Fibroblast of villous mesenchyme (primary cell): ENCODE measurements at places on chromosomes 11 and 22.

GRCh38 chr11:116975661-116976060, 122.6 kb downstream of the SIK3 start:
- DNase-seq = no peak

- DNase-seq = no peak
Observed at GRCh38 chr11:85137597-85137996, 489.5 kb downstream of the DLG2 start.

DNA sequence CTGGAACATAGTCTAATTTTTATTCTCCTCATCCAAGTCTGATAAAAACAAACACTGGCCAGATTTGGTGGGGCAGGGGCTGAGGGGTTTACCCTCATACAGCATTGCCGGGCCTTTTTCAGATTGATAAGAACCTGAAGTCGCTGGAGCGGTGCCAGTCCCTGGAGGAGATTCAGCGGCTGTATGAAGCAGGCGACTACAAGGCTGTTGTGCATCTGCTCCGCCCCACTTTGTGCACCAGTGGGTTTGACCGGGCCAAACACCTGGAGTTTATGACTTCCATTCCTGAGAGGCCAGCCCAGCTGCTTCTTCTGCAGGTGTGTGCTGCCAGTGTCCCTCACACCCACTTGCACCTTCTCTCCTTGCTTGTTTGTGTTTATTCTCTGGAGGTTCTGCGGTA, 55.8 kb downstream of the CABIN1 start:
- no peak for DNase-seq

- DNase-seq = no peak
Observed at GRCh38 chr11:79229047-79229446, 211.8 kb downstream of the TENM4 start.

- DNase-seq = peak; percentile 92
Observed at GRCh38 chr11:76918941-76919386, 58.2 kb downstream of the ACER3 start.

DNA sequence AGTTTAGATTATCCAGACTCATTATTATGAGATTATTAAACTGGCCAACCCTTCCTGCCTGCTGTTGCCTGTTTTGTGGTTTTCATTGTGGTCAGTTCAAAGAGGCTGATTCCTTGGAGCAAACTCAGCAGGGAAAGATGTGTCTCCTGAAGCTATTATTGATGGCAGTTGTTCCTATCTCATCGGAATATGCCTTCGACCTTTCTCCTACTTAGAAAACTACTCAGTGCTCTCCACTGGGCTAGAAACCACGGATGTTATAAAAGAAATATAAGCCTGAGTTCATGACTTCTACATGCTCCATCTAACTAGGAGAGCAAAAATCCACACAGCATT, 80.2 kb upstream of the NAV2 start:
- DNase-seq = peak; percentile 41

GRCh38 chr11:82494988-82495432, 238.7 kb downstream of the FAM181B start:
- no peak for DNase-seq

- peak; percentile 75 for DNase-seq
Observed at GRCh38 chr22:38923463-38924346, 33.7 kb upstream of the APOBEC3A start.

DNA sequence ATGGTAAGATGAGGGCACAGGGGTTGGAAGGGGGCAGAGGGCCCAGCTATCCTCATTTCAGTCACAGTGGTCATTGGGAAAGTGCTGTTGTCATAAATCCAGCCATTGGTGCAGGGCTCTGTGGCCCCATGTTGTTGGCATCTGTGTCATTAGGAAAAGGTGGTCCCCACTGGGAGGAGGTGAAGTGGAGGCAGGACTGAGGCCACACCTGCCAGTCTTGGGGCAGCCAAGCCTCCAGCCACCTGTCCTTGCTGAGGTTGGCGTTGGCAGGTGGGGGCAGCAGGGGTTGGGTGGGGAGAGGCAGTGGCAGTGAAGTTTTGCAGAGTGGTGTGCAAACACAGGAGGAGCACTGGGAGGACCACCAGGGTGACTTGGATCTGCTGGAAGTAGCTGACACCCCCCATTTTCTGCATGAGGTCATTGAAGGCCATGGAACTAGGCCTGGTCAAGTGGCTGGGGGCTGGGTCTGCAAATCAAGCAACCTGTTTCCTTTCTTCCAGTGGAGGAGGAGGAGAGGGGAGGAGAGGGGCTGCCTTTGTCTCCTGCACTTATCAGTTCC, 25.3 kb downstream of the SLC22A6 start:
- DNase-seq = no peak

- no peak for DNase-seq
Observed at GRCh38 chr11:7525424-7525823, 11.6 kb downstream of the PPFIBP2 start.

DNA sequence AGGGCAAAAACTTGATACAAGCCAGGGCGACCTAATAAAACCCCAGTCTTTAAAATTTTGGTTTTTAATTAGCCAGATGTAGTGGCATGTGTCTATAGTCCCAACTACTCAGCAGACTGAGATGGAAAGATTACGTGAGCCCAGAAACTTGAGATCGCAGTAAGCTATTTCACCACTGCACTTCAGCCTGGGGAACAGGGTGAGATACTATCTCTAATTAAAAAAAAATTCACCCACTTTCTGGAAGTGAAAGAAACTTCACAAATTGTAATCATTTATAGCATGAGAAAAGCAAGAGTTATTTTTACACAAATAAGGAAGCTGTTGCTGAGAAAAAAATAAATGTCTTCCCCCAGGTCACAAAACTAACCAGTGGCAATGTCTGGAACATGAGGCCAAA, 882 bp upstream of the GLYATL2 start:
- DNase-seq = no peak

GRCh38 chr11:130068986-130069658, 572 bp upstream of the APLP2 start:
- DNase-seq = peak; percentile 78

DNA sequence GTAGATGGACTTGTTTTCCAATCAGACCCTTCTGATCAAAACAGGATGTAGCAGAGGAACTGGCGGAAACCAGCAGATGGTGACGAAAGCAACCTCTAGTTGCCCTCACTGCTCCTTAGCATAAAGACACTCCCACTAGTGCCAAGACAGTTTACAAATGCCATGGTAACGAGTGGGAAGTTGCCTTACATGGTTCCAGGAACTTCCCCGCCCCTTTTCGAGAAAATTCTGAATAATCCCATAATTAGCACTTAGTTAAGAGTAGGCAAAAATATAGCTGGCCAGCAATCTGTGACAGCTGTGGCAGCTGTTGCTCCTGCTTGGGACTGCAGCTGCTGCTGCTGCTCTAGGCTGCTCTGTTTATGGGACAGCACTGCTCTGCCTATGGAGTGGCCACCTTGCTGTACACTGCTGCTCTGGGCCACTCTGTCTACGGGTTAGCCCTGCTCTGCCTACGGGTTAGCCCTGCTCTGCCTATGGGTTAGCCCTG, 33.4 kb upstream of the SORL1 start:
- no peak for DNase-seq

DNA sequence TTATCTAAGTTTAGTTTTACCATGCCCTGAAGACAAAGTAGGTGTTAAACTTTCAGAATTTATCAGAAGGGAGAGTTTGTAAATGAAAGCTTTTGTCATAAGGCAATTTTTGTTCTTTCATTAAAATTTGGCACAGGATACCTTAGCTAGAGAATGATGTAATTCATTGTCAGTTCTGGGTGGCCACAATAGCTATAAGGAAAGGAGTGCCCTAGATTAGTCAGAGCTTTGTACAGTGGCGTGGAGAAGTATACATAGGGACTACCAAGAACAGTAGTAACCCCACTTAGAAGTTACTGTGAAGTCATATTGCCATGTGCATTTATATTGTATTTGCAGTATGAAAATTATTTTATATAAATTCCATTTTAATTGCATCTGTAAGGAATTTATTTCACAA, 126.3 kb upstream of the CARD18 start:
- no peak for DNase-seq

GRCh38 chr22:21014726-21015465, at the start of gene P2RX6:
Gene P2RX6 (plus strand): TSS chr22:21015165. CDS start chr22:21015175, 10 bp downstream.
- DNase-seq = peak; percentile 66

- DNase-seq = no peak
Observed at GRCh38 chr22:44107340-44107739, 73.4 kb upstream of the PARVG start.

GRCh38 chr22:19430890-19431541, 517 bp downstream of the HIRA start:
- peak; percentile 39 for DNase-seq

GRCh38 chr11:67027483-67027930, 4.6 kb downstream of the SYT12 start:
- DNase-seq = no peak

DNA sequence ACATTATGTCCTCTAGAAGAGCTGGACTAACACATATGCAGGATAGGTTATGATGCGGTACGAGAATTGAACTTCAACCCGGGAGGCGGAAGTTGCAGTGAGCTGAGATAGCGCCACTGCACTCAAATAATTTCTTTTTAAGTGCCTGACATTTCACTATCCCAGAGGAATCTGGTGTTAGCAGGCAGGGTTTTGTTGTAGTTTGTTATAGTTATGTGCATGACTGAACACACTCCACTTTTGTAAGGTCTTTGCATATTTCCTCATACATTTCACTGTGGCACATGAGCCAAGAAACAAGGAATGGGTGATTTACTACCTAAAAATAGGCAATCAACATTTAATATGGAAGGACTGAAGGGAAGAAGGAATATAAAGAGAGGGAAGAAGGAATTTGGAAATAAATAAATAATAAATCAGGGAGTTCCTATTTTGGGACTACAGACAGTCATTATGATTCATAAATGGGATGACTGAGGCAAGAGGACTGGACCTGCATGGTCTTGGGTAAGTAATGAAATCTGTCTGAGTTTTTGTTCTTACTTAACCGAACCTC, 8.7 kb upstream of the HIPK3 start:
- peak; percentile 30 for DNase-seq

DNA sequence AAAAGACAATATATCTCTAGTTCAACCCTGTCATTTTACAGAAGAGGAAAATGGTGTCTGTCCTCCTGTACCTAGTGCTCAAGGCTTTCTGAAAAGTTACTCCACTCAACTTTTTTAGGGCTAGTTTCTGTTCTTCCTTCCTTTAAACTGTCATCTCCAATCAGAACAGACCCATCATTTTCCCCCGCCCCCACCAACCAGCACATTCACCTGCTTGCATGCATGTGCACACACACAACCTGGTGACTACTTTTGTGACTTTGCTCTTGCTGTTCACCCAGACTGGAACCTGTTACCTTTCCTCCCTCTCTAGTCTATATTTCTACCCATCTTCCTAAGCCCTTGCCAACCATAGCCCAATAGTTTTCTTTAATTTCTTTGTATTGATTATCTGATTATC, 5.6 kb downstream of the FBXO7 start:
- DNase-seq = no peak

DNA sequence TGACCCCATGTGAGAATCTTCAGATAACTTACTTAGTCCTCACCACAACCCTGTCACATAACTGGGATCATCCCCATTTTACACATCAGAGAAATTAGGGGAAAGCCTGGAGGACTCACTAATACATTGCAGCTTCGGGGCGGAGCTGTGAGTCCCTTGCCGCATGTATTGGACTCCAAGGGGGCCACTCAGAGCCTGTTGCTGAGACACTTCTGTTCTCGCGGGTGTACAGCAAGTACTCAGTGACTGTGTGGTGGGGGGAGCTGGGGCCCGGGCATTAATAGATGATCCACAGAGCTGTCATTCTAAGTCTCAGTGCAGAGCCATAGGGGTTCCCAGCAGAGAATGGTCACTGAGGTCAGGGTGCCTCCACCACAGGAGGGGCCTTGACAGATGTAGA, 13.5 kb downstream of the OAF start:
- DNase-seq = no peak

DNA sequence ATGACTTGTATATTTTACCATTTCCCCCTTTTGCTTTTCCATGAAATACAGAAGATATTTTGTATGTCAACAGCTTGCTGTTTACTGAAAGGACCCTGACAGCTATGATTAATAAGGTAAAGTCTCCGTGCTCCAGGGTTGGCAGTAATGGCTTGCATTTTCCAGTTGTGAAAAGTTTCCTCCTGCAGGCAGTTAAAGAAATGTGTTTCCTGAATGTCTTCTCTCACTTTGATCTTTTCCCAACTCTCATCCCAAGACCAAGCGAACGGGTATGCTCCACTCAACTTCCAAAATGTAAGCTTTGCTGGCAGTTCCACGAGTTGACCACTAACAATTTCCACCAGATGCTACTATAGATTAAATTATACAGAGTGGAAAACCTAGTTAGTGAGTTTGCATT, 8.9 kb downstream of the FIBIN start:
- no peak for DNase-seq

DNA sequence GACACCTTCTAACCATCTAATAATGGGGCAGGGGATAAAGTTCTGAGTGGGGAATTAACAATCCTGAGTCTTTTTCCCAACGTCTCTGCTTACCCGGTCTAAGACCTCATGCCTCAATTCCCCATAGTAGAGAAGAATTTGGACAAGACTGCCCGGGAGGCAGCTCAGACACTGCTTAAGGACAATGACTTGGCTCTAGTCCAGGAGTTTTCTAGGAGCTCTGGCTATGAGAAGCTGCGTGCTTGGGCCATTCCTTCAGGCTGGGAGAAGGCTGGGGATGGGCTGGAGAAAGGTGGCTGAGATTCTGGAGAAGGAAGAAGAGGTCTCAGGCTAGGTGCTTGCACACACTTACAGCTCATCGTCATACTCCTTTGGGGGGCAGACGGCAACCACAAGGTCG, 19.8 kb upstream of the ABCC8 start:
- no peak for DNase-seq

GRCh38 chr11:29217901-29218300, 798.9 kb downstream of the KCNA4 start:
- DNase-seq = no peak

DNA sequence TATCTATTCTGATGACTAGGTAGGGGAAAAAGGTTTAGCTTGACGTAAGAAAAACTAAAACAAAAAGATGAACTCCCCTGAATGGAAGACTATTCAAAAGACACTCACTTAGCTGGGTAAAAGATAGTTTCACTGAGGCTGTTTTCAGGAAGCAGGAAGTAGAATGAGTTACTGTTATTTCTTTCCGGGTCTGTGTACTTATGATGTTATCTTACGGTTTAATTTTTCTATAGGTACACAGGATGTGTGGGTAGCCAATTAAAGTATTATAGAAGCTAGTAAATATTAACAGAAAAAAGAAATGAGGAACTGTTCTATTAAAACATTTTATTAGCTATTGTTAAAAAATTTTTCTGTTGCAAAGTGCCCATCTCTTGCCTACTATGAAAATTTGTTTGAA, 45.8 kb upstream of the MMP7 start:
- DNase-seq = no peak

GRCh38 chr11:19723572-19724342, 11.1 kb downstream of the NAV2 start:
- DNase-seq = peak; percentile 42

GRCh38 chr22:19524170-19525115, at the start of gene CLDN5:
Gene CLDN5 (minus strand): TSS chr22:19524410. CDS start chr22:19524255, 155 bp downstream.
- DNase-seq = peak; percentile 24

GRCh38 chr11:86147004-86147403, 78.1 kb upstream of the PICALM start:
- DNase-seq = no peak

GRCh38 chr11:62547691-62548281, 1.2 kb upstream of the AHNAK start:
- no peak for DNase-seq
